A549 treated with Mapracorat at 1 μM for 4 hours (cell line): ENCODE measurements at places on chromosomes 6 and 20. TPM values are rescaled to one million over a fixed set of nuclear protein-coding genes. Genes with fewer than 3 reads are reported as not detected.

FOXP4 gene
- 16.4 to 23.9 TPM (median 23.0 TPM) in 5 replicates for total RNA-seq

GPR6 gene
- total RNA-seq: not detected in 5 replicates

RIPPLY2 gene
- total RNA-seq: 0.13 to 0.99 TPM (median 0.31 TPM) in 4 of 5 replicates, not detected in the other

ZBP1 gene
- total RNA-seq: 0.04 TPM in 1 of 5 replicates, not detected in the others

FAM209B gene
- total RNA-seq: 0.22 to 0.67 TPM (median 0.34 TPM) in 5 replicates

ASXL1 gene
- 27.4 to 32.5 TPM (median 32.2 TPM) in 5 replicates for total RNA-seq

PDYN gene
- total RNA-seq: 0.09 TPM in 1 of 5 replicates, not detected in the others

C6orf15 gene
- total RNA-seq: not detected in 5 replicates

BTNL2 gene
- not detected in 5 replicates for total RNA-seq

COL20A1 gene
- total RNA-seq: 0.30 to 1.4 TPM (median 0.95 TPM) in 5 replicates

FGD2 gene
- 0.04 to 0.08 TPM in 2 of 5 replicates, not detected in the others for total RNA-seq

MCCD1 gene
- not detected in 5 replicates for total RNA-seq

OGFRL1 gene
- total RNA-seq: 4.7 to 6.5 TPM (median 5.6 TPM) in 5 replicates

ANKRD66 gene
- total RNA-seq: not detected in 5 replicates

MEP1A gene
- not detected in 5 replicates for total RNA-seq

SLC22A3 gene
- total RNA-seq: 40.2 to 49.9 TPM (median 44.7 TPM) in 5 replicates

CFAP206 gene
- total RNA-seq: 0.42 to 0.99 TPM (median 0.60 TPM) in 5 replicates

DACT2 gene
- total RNA-seq: 0.04 to 0.14 TPM (median 0.08 TPM) in 5 replicates
